ENCODE measurements at places on chromosomes 12 and 14.

DNA sequence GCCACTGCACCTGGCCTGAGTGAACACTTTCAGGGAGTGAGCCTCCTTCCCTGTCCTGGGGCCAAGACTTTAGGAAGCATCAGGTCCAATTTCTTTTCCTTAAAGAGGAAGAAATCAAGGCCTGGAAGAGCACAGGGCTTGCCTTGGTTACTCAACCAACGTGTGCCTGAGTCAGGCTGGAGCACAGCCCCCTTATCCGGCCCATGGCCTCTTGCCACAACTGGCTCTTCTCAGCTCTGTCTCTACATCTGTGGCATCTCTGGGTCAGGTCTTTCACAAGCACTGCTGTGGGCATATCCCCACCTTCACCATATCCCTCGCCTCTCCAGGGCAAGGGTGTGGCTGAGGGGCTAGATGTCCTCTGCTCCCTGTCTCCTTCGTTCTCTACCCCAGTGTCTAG, 6.8 kb downstream of the MYH6 start:
- DNase-seq: no peak

DNA sequence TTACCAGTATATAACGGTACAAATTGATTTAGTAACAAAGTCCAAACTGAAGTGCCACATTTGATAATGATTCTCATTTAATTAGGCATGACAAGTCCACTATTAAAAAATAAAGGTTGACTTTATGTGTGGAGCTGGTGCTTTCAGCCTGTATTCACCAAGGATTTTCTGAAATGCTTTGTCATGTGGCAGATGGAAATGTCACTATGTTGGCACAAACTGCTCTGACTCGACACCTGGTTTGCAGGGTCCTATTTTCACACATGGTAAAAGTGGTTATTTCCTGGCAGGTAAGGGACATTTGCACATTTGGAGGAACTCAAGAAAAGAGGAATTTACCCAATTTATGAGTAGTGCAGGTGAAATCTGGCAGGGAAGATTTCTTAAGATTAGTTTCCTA, 572.6 kb upstream of the MDGA2 start:
- DNase-seq: no peak

DNA sequence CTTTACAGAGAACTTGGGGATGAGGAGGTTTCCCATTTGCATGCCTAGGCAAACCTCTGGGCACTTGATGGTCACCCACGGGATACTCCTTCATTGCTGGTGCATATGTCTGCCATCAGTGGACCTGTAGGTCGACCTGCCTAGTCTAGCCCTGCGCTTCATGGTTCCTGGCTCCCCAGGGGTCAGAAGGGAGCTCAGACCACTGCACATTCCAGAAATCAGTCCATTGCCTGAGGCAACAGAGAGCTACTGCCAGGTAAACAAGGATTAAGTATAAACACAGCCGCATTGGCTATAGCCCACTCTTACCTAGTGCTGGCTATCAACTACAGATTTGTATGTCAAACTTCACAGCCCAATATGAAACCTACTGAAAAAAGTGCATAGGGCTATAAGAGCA, 476.4 kb downstream of the SOX5 start:
- no peak for DNase-seq

GRCh38 chr14:99265571-99265970, 6.4 kb downstream of the BCL11B start:
- DNase-seq: no peak

DNA sequence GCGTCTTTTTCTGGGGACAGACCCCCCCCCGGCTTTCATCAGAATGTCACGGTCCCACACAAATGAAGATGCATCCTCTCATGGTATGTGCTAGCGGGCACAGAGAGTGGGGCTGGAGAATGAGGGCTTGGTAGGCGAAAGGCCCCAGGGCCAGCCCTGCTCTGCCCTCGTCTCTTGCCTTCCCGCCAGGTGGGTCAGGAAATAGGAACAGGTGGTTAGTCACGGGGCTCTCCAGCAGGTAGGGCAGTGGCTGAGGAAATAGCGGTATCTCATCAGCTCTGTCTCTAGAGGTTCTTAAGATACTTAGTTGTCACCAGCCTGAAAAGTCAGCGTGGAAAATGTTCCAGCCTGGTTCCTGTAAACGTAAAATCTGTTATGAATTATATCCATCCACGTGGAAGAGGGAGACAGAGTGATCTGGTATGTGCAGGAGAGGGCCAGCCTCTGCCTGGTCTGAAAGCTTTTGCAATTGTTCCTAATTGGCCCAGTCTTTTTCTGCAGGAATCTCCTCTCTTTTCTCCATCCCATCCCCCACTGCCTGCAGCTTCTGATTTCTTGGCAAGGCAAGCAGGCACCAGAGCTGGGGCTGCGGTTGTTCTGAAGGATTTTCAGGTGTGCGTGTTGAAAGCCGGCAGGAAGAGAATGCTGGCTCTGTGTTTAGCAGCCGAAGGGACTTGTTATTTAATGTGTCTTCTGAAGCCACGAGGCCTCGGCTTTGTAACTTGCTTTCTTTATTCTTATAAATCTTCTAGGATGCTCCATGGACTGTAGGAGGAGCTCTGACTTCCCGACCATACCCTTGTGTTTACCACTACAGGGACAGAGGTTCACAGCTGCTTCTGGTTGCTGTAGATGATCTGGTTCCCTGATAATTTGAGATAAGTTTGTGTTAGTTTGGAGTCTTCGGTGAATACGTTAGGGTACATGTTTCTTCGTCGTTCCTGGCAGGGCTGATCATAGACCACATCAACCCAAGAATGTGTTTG, 131.1 kb downstream of the CACNA1C start:
- no peak for DNase-seq

DNA sequence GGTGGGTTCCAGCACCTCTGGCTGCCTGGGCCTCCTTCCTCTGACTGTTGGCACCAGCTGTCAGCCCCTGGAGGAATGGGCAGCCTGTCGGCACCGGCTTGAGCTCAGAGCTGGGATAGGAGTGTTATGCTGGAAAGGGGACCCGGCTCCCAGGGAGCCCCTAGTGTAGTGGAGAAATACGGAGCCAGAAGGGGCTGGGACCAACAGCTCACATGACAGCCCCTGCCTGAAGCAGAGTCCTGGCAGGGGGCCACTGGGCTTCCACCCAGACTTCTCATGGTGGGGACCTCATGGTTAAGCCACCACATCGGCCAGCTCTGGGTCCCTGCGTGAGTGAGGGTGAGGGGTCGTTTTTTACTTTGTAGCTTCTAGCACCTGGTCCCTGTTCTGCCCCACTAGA, 174.5 kb downstream of the TSPAN9 start:
- no peak for DNase-seq

GRCh38 chr12:7059780-7060179, 738 bp upstream of the C1S start:
- no peak for DNase-seq

GRCh38 chr12:5258498-5258897, 173.4 kb upstream of the NTF3 start:
- no peak for DNase-seq

DNA sequence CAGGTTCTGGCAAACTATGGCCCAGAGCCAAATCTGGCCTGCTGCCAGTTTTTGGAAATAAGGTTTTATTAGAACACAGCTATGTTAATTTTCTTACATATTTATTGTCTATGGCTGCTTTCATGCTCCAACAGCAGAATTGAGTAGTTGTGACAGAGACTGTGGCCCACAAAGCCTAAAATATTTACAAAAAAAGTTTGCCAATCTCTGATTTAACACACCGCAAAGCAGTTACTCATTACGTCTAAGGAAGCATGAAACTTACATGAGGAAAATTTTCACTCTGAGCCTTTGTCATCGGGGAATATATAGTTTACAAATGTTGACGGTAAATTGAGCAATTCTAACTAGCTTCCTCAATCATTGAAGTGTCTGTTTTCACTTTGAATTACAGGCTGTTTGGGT, 96.5 kb downstream of the UNC79 start:
- no peak for DNase-seq

All from putamen (tissue), 1 donor.